Right ventricle myocardium superior (tissue), 1 donor: ENCODE measurements at places on chromosomes 6 and 20. TPM values are rescaled to one million over a fixed set of nuclear protein-coding genes. Genes with fewer than 3 reads are reported as not detected.
A peak's percentile ranks its signal among the peaks of the same experiment; 100 is the strongest.

- no peak for DNase-seq
These were observed 144.9 kb downstream of the SH3BGRL2 start for GRCh38 chr6:79776076-79776475.

The CST2 gene
- not detected for total RNA-seq

GRCh38 chr6:169722362-169723199 is 1.7 kb downstream of the PHF10 start:
- DNase-seq, result peak; percentile 66

GRCh38 chr20:61803416-61803914 is 262.2 kb downstream of the TAF4 start:
- DNase-seq, result peak; percentile 33

The C6orf58 gene
- not detected for total RNA-seq

The DNAH8 gene
- total RNA-seq, result 0.03 TPM

DNA sequence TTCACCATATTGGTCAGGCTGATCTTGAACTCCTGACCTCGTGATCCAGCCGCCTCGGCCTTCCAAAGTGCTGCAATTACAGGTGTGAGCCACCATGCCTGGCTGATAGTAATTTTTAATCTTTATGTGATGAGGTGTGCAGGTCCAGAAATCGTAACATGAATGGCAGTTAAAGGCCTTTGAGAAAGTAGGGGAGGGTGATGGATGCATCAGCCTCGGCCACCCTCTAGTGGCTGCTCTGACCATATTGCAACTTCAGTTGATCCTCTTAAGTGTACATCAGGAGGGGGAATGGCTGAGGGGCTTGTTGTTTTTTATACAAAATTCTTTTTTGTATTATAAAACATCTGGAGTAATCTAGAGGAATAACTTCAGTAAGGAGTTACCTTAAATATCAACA is 193.0 kb downstream of the ZFAND3 start:
- DNase-seq, result no peak

DNA sequence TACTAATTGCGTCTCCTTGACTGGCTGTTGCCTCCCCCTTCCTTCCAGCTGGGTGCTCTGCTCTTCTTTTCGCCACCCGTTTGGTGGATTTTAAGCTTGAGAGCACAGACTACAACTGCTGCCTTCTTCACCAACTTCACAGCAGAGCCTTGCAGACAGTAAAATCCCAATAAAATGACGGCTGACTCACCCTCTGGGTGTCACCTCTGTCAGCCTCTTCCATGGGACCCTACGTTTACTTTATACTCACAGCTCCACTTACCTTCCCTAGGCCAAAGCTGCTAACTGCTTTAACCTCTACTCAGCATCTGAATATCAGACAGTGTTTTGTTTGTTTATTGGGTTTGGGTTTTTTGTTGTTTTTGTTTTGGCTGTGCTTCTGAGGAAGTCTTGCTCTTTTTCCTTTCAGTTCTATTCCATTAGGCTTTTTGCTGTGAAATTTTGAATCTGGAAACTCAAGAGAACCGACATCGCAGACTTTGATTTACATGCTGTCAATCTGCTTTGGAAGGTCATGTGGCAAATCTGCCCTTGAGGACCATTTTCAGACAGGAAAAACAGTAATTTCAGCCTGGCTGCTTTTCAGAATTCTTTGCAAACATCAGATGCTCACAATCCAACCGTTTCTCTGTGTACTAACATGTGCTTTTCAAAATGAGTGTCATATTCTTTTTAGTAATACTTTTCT is 2.4 kb downstream of the AGPAT4 start:
- DNase-seq, result no peak
